ENCODE measurements at places on chromosomes 13 and 19. TPM values are rescaled to one million over a fixed set of nuclear protein-coding genes. Genes with fewer than 3 reads are reported as not detected.

IL27RA gene
- polyA plus RNA-seq, result 7.7 TPM

MUC16 gene
- under 0.01 TPM for polyA plus RNA-seq

LAIR2 gene
- polyA plus RNA-seq, result not detected

ANGPTL4 gene
- 7.0 TPM for polyA plus RNA-seq

KLK7 gene
- polyA plus RNA-seq, result 0.09 TPM

SIGLEC10 gene
- 1.3 TPM for polyA plus RNA-seq

MAP2K2 gene
- polyA plus RNA-seq, result 121 TPM
